Stimulated activated CD4-positive, alpha-beta T cell treated with anti-CD3 and anti-CD28 coated beads, Interleukin-1b, Interleukin-23, amount 100 ng/mL, for 48 hours (primary cell): ENCODE measurements at places on chromosomes 7 and 10.

GRCh38 chr7:4906682-4907081 is 23.2 kb upstream of the RADIL start:
- no peak for DNase-seq

- DNase-seq: no peak
These were observed 1.7 kb upstream of the CHST15 start for GRCh38 chr10:124095096-124095495.

DNA sequence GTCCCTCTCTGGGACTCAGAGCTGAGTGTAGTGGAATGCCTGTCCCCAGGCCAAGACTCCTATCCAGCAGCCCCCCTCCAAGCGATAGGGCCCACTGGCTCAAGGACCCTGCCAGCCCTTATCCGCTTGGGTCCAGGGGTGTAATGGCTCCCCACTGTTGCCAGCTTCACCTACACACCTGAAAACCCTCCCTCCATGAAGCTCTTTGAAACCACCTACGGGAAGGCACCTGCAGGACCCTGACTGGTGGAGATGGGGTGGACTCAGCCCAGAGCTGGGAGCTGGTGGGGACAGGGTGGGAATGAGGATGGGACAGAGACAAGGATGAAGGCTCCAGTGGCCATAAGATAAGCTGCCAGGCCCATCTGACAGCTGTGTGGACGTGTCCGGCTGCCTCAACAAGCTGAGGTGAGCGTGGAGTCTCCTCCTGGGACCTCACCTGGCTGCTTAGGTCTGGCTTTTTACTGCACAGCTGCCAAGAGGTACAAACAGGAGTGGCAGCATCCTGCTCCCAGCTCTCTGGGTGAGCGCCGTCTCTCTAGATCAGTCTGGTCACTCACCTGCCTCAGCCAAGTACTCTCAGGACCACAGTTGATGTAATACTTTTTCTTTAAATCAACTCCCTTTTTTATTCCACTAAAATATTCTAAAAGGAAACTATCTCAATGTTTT is 41.9 kb downstream of the DRGX start:
- DNase-seq: no peak

DNA sequence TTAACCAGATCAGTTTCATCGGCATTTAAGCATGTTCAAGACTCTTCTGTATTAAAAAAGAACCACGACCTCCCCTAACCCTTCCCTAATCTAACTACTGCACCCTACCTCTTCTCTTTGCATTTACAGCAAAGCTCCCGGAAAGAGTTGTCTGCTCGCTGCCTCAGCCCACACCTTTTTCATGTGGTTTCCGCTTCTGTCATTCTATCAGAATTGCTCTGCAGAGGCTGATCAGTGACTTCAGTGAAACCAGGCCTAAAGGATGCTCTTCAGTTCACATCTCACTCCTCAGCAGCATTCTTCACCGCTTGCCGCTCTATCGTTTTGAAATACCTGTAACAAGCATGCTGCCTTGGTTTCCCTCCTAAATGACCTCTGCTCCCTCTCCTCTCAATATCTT is 160.9 kb downstream of the SDK1 start:
- peak; percentile 76 for DNase-seq

DNA sequence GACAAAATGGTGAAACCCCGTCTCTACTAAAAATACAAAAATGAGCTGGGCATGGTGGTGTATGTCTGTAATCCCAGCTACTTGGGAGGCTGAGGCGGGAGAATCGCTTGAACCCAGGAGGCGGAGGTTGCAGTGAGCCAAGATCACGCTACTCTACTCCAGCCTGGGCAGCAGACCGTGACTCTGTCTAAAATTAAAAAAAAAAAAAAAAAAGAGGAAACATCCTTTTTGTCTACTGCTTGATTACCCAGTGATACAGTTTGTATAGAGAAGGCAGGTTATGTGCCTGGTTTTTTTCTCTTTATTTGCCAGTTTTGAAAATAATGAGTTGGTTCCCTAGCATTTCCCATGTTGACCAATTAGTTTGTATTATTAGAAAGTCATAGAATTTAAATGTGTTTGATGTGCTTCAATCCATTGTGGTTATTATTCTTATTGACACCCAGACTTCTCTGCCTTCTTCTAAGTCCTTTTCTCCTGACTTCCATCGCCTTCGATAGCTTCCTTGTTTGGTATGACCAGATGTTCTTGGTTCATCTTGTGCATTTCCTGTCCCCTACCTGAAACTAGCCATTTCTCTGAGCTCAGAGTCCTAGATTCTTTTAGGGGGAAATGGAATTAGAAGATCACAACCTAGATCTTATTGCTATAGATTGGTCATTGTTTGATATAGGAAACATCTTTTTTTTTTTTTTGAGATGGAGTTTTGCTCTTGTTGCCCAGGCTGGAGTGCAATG is 43.2 kb downstream of the VKORC1L1 start:
- DNase-seq: no peak

DNA sequence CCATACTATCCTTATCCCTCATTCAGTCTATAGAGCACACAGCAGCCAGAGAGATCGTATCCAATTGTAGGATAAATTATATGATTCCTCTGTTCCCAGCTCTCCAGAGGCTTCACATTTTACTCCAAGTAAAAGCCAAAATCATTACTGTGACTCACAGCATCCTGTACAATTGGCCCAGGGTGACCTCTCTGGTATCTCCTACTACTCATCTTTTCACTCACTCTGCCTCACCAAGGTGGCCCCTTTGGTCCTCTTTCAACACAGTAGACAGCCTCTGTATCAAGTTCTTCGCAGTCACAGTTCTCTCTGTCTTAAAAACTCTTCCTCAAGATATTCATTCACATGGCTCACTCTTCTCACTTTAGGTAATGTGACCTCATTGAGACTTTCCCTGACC is 72.6 kb upstream of the LSM8 start:
- no peak for DNase-seq

- no peak for DNase-seq
These were observed 217.0 kb downstream of the CREB5 start for GRCh38 chr7:28629216-28629842.
